ENCODE measurements at places on chromosomes 11 and 22.

GRCh38 chr11:1640076-1640946 lies 10.7 kb downstream of the KRTAP5-5 start:
- DNase-seq = no peak

- no peak for DNase-seq
Observed at GRCh38 chr11:69774354-69775162, 583 bp downstream of the FGF4 start.

GRCh38 chr11:40407355-40407754 lies 1052.1 kb downstream of the LRRC4C start:
- no peak for DNase-seq

- no peak for DNase-seq
Observed at GRCh38 chr11:47447906-47448305, 1.0 kb downstream of the RAPSN start.

GRCh38 chr11:113817626-113818025 lies 38.0 kb downstream of the CLDN25 start:
- DNase-seq = no peak

DNA sequence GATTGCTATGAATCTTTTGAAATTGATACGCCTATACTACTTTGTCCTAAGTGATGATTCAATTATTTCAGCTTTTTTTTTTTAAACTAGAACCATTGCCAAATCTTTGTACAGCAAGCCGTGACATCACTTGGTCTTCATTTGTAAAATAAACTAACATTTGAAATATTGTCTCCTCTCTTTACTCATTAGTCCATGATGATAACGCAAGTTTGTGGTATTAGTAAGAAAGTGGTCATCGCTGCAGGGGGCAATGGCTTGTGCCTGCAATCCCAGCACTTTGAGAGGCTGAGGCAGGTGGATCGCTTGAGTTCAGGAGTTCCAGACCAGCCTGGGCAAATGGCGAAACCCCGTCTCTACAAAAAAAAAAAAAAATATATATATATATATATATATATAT lies 12.9 kb upstream of the ARHGAP42 start:
- DNase-seq = no peak

DNA sequence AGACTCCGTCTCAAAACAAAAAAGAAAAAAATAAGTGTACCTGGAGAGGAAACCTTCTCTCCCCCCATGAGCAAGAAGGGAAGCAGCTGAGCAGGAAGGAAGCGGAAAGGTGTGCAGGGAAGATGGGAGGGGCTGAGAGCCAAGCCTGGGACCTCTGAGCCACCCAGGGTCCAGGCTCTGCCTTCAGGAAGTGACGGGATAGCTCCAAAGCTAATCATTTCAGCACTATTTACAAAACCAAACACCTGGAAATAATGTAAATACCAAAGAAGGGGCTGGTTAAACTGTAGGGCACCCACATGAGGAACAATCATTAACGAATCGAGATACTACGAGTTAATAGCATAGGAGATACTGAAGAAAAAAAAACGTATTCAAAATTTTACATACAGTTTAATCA lies 27.9 kb downstream of the ARRB1 start:
- DNase-seq = no peak

- DNase-seq = no peak
Observed at GRCh38 chr11:17296852-17297559, 20.5 kb downstream of the NUCB2 start.

DNA sequence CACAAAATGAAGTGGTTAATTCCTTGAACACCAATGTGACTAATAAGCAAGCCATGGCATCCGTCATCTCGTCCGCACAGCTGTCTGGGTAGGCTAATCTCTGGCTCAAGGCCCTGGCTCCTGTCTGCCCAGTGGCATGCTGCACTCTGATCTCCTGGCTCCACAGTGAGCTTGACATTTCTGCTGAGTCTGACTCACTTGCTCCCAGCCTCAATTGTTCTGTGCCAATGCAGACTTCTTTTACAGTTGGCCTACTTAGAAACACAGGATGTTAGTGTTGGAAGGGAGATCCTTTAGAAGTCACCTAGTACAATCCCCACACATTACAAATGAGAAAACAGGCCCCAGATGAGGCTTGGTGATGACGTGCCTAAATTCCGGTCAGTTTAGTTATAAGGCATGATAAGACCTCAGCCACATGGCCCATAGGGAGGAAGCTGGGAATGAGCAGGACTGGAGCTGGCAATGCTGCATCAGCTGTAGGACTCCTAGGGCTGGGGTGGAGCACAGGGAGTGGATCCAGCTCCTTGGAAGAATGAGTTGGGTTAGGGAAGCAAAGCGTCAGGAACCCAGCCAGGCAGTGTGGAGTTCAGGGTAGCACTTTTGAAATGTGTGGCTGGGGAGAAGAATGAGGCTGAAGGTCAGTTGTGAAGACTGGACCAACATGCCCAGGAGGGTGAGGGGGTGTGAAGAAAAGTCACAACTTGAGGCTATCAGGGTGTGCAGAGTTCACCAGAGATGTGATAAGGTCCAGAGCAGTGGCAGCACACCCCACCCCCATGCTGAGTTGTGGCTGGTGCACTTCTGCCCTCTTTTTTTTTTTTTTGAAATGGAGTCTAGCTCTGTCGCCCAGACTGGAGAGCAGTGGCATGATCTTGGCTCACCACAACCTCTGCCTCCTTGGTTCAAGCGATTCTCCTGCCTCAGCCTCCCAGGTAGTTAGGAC lies 70.2 kb upstream of the EED start:
- peak; percentile 90 for DNase-seq

DNA sequence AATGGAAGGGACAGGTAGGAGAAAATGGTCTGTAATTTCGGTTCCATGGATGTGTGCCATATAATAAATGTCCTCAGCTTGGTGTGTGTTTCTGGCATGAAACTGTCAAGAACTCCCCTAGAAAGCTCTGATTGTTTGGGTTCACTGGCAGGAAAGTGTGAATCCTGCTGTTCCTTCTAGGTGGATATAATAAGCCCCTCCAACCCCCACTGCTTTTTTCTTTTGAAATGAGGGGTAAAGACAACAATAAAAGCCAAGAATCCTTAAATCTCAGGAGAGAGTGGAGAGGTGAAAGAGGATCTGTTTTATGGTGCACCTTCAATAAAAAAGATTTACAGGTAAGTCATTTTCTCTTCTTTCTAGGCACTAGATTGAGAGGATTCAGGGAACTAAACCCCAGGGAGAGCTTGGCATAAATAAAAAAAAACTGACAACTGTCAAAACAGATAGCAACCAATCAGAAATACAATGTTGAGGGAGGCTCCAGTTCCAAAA lies 74.9 kb downstream of the CACNG2 start:
- no peak for DNase-seq

DNA sequence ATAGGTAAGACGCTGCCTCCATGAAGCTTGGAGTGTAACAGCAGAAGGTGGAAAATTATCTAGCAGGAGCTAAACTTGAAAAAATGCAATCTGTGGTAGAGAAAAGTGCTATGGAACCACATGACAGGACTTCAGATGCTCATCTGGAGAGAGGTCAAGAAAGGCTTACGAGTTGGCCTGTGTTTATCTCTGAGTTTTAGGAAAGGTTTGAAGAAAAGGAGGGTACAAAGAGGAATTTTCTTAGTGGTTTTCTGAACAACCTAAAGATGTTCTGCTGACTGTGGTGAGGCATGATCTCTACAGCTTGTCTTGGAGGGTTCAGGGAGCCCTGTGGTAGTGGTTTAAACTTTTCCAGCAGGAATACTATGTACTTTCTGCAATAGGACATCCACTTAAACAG lies 8.2 kb downstream of the FJX1 start:
- peak; percentile 79 for DNase-seq

GRCh38 chr11:9001736-9002135 lies 2.1 kb downstream of the NRIP3 start:
- peak; percentile 35 for DNase-seq

GRCh38 chr11:66694732-66695207 lies 17.1 kb upstream of the RBM4B start:
- DNase-seq = peak; percentile 98

- DNase-seq = no peak
Observed at GRCh38 chr11:69035150-69035945, 13.4 kb upstream of the TPCN2 start.

DNA sequence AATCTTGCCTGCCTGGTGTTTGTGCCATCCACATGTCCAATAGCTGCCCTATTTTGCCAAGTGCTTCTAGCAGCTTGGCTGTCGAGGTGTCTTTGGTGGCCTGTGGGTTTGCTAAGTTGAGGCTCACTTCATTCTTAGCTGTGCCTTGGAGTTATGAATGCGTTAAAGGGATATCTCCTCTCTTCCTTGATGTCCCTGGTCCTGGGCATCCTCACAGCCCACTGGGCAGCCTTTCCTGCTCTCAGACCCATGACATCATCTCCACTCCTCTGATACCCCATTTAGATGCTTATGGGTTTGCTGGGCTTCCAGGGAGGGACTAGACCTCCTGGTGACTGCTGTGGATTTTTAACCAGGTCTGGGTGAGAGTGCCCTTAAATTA lies 1.3 kb downstream of the LDLRAD3 start:
- DNase-seq = no peak

DNA sequence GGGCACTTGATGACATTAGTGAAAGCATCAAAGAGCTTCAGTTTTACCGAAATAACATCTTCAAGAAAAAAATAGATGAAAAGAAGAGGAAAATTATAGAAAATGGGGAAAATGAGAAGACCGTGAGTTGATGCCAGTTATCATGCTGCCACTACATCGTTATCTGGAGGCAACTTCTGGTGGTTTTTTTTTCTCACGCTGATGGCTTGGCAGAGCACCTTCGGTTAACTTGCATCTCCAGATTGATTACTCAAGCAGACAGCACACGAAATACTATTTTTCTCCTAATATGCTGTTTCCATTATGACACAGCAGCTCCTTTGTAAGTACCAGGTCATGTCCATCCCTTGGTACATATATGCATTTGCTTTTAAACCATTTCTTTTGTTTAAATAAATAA lies 10.6 kb downstream of the REXO2 start:
- DNase-seq = no peak

- DNase-seq = peak; percentile 31
Observed at GRCh38 chr11:102313238-102313940, 3.9 kb upstream of the BIRC3 start.

- DNase-seq = peak; percentile 52
Observed at GRCh38 chr11:70230151-70230839, 27.2 kb downstream of the FADD start.

DNA sequence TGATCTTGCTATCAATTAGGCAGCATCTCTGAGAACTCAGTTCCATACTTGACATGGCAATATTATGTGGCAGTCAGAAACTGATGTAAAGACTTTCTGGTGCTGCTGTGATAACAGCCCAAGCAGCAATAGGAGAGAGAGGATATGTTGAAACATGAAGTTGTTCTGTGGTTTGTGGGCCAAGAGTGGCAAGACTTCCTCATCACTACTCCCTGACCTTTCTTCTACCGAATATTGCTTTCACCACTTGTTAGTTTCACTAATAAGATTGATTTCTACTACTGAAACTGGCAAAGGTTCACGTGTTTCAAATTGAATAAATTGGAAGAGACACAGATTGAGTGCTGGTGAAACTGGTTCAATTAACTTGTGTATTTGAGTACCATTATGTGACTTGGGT lies 852.6 kb upstream of the RAG2 start:
- no peak for DNase-seq

DNA sequence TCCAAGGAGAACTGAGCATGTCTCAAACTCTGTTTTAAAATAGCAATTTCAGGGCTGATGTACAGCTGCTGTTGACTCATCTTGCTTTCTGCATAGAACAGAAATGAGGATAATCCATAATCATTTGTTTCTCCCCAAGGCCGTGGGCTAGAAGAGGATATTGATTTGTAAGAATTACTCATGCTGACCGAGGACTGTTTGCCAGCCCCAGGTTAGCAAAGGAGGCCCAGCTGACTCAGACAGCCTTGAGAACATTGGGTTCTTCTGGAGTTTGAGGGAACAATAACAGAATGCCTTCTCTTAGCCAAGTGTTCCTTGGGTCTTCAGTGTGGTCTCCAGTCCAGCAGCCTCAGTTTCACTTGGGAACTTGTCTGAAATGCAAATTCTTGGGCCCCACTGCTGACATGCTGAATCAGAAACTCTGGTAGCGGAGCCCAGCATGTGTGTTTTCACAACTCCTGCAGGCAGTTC lies 92.0 kb downstream of the ZC3H12C start:
- DNase-seq = peak; percentile 52

- peak; percentile 32 for DNase-seq
Observed at GRCh38 chr11:115503083-115503885, 931 bp downstream of the CADM1 start.

GRCh38 chr11:125773516-125773915 lies 5.1 kb downstream of the PATE2 start:
- no peak for DNase-seq

- DNase-seq = peak; percentile 63
Observed at GRCh38 chr11:32435942-32436750, 807 bp upstream of the WT1 start.

- no peak for DNase-seq
Observed at GRCh38 chr11:118956847-118957469, 860 bp downstream of the UPK2 start.

GRCh38 chr11:35735411-35735810 lies 72.8 kb downstream of the TRIM44 start:
- DNase-seq = no peak

DNA sequence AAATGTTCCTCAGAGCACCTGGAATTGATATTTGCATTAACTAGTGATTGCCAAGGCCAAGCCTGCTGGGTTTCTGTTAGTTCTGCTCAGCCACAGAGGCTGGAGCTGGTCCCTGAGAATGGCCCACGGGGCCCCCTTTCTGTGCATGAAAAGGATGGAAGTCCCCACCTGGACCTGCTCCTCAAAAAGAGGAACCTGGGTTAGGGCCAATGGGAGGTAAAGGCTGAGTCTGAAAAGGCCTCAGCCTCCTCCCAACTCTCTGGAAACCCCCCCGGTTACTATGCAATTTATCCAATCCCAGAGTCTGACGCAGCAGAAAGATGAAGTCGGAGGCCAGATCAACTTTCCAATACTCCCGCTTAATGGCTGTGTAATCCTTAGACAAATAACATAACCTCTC lies 6.8 kb upstream of the CREB3L1 start:
- DNase-seq = no peak

DNA sequence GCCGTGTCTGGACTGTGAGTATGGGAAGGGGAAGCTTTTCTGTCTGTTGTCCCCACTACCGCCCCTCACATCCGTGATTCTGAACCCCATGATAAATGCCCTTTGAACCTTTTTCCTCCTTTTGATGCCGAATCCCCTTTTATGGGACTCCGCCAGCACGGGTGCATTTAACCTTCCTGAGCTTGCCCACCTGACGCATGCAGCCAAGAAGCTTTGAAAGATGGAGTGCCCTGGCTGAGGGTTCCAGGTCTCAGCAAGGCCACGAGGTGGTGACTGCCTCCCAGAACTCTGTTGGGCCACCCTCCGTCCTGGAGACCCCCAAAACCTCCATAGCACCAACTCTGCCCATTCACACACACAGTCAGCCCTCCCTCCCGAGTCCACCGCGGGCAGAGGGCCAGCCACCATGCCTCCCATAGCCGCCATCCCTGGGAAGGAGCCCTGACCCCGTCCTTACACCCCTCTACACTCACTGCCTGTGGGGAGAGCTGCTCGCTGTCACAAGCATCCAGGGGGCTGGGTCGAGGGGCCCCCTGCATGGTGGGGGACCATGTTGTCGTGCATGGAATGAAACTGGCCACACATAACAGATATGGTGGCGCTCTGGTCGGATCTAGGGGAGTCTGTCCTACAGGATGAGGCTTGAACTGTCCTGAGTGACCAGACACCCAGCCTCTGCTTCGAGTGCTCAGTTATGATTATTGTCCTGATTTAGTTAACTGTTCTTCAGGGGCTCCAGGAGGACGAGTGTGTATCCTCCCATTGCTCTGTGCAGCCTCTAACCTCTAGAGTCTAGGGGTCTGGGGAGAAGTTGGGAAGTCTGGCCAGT lies 822 bp upstream of the COMT start:
- no peak for DNase-seq

All from fibroblast of villous mesenchyme (primary cell).